ENCODE measurements at places on chromosomes 3 and 15.

- DNase-seq = peak; percentile 14
These were observed 1.7 kb downstream of the NT5DC2 start for GRCh38 chr3:52531860-52532516.

- DNase-seq = no peak
These were observed 447.8 kb upstream of the PROK2 start for GRCh38 chr3:72232777-72233176.

DNA sequence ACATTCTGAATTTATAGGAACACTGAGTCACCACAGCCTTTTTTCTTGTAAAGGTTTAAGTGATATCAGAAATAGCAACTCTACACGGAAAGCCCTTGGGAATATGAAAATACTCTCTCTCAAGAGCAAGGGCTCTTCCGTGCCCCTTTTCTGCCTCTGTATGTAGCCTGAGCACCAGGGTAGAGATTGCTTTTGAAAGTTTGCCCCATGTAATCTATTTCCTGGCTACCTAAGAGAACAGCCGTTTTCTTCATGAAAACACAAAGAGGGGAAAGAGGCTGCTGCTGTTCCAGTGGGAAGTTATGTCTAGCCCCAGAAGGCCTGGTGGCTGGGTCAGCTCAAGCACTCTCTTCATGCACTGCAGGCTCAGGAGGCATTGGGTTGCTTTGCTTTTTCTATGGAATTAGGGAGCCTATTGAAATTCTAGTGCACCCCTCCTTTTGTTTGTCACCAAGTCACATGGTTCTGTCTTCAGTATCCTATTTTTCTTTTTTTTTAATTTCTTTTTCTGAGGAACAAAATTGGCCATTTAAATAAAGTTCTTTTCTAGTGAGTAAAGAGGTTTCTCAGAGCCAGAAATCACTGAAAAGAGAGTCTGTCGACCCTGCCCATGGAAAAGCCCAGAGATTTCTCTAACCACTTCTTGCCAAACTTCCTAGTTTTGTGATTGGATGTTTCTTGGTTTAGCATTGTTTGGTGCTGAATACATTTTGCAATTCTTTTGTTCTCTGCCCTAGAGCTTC is 39.5 kb downstream of the TIGIT start:
- no peak for DNase-seq

DNA sequence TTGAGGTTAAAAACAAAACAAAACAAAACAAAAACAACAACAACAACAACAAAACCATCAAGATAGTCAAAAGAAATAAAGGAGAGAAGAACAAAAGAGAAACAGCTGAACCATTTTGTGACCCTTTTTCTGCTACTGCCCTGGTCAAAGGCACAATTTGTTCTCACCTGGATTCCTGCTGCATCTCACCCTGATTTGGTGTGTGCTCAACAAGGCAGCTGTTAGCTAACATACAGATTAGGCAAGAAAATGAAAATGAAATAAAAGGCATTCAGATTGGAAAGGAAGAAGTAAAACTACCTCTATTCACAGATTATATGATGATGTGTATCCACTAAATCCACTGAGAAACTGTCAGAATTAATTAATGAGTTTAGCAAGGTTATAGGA is 28.7 kb upstream of the XIRP1 start:
- DNase-seq = no peak

- no peak for DNase-seq
These were observed 132.0 kb upstream of the SYNPR start for GRCh38 chr3:63146154-63146553.

- no peak for DNase-seq
These were observed 12.4 kb upstream of the ABHD2 start for GRCh38 chr15:89075846-89076245.
